ENCODE measurements at places on chromosomes 7 and 10.

GRCh38 chr7:43753271-43753810 lies 5.1 kb upstream of the BLVRA start:
- DNase-seq = no peak

DNA sequence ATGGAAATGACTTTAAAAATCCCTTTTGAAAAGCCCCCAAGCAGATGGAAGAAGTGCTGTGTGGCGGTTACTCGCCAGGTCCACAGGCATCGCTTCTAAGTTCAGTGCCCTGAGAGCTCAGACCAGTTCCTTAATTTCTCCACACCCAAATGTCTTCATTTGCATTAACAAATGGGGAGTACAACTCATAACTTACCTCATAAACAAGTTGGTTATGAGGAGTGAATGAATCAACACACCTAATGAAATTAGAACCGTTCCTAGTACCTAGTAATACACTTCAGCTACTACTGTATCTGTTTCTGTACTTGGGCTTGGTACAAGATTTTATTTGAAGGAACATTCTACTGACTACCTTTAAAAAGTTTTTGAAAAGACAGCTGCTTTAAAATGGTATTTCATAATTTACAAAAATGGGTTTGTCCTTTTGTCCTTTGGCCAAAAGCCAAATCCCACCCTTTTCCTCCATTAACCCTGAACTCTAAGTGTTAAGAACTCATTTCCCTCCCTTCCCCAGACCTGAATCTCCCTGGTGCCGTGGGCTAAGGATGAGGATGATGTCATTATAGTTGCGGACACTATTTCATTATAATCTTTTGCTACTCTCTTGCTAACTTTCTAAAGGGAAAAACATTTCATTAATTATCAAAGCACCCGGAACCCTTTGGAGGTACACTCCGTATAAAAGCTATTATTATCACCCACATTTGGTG lies 221.5 kb upstream of the CELF2 start:
- no peak for DNase-seq

- DNase-seq = no peak
Observed at GRCh38 chr10:132506711-132507408, 30.7 kb upstream of the INPP5A start.

- no peak for DNase-seq
Observed at GRCh38 chr7:111499027-111499426, 63.3 kb downstream of the IMMP2L start.

All from NCI-H526 treated with DMSO at 0.1 percent for 48 hours (cell line).